ENCODE measurements at places on chromosomes 2 and 18.
A peak's percentile ranks its signal among the peaks of the same experiment; 100 is the strongest.

GRCh38 chr18:37210781-37211180 lies 354.8 kb downstream of the CELF4 start:
- DNase-seq, result no peak

GRCh38 chr2:16114070-16114469 lies 173.7 kb downstream of the MYCN start:
- no peak for DNase-seq

DNA sequence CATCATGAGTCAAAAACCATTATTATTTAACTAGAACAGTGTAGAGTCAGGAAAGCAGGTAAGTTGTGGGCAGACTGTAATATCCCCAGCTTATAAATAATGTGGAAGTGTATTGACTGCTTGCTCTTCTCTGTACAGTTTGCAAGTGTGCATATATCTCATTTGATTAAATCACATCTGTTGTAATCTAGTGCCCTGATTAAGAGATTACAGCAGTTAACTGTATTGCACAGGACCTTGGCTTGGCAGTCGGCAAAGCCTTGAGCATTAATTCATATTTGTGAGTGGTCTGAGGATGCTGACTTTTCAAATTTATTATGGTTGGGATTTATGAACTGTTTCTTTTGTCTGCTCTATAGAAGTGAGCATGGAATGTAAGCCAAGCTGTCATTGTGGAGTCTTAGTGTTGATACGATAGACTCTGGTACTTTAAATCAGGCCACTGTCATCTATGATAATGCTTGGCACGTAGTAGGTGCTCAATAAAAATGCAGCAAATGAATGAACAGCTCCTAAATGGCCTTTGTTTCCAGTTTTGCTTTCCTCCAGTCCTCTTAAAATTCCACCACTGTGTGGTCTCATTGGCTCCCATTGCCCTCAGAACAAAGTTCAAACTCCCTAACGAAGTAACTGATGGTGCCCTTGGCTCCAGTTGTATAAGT lies 48.3 kb downstream of the RAB31 start:
- no peak for DNase-seq

DNA sequence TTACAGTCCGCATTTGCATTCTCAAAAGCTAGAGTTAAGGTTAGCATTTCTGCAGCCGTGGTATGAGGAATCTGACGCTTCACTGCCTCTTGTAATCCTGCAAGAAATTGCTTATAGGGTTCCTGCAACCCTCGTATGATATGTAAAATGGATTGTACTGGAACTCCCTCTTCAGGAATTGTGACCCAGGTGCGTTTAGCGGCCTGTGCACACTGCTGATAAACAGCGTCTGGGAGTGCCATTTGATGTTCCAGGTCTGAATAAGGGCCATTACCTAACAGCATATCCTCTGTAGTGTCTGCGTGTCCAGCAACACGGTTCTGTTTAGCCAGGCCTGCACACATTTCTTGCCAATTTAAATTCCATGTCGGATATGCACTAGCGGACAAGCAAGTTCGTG lies 42.5 kb downstream of the CXCR4 start:
- DNase-seq, result no peak

GRCh38 chr2:185738679-185739472 lies at the start of gene FSIP2:
Gene FSIP2 (plus strand): TSS chr2:185738804. CDS start chr2:185738895, 91 bp downstream.
- peak; percentile 1 for DNase-seq
